ENCODE measurements at places on chromosomes 3 and 15.
A peak's percentile ranks its signal among the peaks of the same experiment; 100 is the strongest.

GRCh38 chr3:66464512-66464894, 36.3 kb downstream of the LRIG1 start:
- no peak for DNase-seq

DNA sequence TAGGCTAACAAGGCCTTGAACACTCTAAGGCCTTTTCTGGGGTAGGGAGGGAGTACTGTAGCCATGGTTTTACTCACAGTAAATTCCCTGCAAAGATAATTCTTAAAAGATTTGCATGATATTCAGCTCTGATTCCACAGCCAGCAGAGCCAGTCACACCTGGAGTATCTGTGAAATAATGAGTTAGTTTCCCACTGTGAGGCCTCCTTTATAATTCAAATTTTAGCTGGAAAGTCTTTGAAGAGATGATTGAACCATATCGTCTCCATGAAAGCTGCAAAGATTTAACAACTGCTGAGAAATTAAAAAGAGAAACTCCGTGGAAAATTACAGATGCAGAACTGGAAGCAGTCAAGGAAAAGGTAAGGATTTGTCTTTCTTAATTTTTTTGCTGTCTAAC, 32.3 kb upstream of the DUT start:
- no peak for DNase-seq

DNA sequence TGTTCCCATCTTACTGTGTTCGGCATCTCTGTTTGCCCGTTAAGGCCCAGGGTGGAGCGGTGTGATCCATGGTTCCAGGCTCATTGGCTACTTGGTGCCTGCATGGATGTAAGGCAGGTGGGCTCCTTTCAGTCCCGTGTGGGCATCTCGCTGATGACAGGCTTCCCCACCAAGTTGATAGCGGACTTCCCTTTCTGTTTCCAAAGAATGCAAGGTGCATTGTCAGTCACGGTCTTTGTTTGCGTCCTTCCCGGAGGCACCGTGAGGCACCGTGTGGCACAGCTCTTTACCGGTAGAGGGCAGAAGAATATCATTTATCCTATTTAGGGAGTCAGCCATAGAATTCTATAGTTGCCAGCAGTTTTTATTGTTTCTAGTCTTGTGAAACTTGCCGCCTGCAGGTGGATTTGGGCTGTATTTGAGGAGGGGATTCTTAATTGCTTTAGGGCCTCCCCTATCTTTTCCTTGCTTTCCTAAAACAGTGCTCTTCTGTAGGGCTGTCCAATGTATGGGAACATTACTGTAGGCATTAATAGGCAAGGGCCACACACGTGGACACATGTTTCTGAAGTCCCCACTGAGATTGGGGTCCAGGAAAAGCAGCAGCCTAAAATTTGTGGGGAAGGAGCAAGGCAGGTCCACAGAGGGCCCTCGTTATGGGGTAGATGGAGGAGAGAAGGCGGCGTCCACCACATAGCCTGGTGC, 244.1 kb downstream of the SLCO3A1 start:
- peak; percentile 41 for DNase-seq

DNA sequence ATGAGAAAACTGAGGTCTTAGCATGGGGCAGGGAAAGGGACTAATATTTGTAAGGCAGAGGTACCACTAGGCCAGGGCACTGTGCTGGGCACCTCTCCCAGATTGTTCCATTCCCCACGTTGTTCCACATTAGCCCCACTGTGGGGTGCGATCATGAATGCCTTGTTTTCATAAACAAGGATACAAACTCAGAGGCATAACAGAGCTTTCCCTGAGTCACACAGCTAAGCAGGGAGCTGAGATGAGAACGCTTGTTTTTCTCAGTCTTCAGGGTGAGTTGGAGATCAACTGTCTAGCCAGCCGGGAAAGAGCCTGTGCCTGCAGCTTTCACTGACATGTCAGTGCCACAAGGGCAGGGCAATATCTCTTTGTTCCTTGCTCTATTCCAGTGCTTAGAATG, 47.9 kb upstream of the ITGA11 start:
- no peak for DNase-seq

GRCh38 chr3:49903451-49904424, at the start of gene MST1R:
Gene MST1R, minus strand, starts transcription at chr3:49903873. Its CDS starts 264 bp downstream, at chr3:49903609.
- DNase-seq: peak; percentile 87

DNA sequence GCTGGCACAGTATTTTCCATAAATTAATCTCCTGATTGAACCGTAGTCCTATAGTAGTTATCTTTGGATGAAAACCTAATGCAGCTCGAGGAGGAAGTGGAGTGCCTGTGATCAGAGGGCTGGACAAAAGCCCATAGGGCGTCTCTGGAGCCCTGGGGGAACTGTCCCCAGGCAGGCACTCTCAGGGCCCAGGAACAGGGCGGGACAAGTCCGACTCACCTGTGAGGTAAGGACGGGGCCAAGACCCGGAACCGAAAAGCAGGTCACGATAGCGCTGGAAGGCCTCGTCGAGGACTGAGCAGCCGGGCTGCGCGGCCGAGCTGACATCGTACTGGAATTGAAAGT, 341 bp downstream of the HEXA start:
- peak; percentile 19 for DNase-seq

- DNase-seq: no peak
Measured at GRCh38 chr3:190370369-190370768, 17.6 kb upstream of the CLDN16 start.

DNA sequence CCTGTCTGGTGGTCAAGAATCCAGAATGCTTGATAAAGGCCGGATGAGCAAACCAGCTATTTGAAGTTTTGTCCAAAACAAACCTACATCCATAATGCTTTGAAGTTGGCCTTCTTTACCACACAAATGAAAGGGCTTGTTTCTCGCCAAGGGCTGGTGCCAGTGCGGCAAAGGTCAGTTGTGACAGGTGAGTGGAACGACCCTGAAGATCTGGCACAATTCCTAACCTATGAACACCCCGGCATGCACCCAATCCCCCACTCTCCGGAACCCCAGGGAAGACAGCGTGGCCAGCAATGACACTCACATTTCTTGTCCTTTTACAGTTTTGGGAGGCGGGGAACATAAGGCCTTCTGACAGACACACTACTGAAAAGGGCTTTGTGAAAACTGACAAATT, 90.6 kb downstream of the ATP10A start:
- no peak for DNase-seq

GRCh38 chr15:30985081-30985531, 6.3 kb downstream of the MTMR10 start:
- no peak for DNase-seq

- no peak for DNase-seq
Measured at GRCh38 chr15:75809986-75810750, 33.1 kb upstream of the UBE2Q2 start.

GRCh38 chr3:143016321-143016972, 15.1 kb downstream of the U2SURP start:
- DNase-seq: no peak

- DNase-seq: no peak
Measured at GRCh38 chr3:99498550-99499234, 139.7 kb upstream of the COL8A1 start.

DNA sequence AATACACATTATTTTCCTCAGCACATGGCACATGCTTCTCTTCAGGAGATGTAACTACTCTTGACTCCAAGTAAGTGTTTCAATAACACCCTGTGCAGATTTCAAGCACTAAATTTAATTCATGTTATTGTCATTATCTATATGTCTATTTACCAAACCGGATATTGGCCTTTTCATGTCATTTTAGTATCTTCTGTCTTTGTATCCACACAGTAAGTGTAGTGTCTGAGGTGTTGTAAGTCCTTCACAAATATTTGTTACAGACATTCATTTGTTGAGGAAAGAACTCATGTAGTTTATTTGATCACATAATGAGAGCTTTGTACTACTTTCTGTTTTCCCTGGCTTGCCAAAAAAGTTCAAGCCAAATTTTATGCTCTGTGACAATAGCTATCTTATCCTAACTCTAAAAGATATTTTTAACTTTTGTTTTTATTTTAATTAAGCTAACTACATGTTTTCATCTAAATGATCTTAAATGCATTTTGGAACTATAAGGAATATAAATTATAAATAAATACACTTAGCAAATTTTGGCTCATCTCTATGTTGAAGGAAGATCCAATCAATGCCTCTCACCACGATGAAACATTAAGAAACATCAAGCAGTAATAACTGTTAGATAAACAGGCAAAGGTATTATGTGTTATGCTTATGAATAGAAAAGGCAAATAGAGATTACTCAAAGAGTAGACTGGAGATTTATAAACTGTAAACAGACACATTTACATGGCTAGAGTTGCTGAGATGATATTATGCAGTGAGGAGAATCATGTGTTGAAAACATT, 48.3 kb downstream of the SPTSSB start:
- DNase-seq: no peak

DNA sequence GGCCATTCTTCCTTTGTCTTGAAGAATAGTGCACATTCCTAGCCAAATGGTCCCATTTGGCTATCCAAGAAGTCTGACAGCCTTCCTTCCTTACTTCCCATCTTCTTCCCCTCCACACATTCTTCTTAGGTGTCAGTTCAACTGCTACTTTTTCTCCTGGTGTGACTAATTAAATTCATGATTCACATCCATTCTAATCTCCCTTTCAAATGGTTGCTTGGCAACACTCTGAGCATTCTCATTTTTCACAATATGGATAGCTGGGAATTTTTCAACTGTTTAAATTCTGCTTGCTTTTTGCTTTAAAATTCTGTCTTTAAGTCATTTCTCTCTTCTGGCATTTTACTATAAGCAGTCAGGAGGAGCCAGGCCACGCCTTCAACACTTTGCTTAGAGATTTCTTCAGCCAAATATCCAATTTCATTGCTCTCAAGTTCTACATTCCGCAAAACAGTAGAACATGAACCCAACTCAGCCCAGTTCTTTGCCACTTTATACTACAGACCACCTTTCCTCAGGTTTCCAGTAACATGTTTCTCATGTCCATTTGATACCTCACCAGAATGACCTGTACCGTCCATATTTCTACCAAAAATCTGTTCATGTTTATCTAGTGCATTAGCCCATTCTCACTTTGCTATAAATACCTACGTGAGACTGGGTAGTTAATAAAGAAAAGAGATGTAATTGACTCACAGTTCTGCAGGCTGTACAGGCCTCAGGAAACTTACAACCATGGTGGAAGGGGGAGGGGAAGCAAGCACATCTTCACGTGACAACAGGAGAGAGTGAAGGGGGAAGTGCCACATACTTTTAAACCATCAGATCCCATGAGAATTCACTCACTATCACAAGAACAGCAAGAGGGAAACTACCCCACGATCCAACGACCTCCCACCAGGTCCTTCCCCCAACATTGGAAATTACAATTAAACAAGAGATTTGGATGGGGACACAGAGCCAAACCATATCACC, 31.9 kb upstream of the MCF2L2 start:
- no peak for DNase-seq

GRCh38 chr3:52039846-52040245, 16.5 kb downstream of the DUSP7 start:
- DNase-seq: no peak

DNA sequence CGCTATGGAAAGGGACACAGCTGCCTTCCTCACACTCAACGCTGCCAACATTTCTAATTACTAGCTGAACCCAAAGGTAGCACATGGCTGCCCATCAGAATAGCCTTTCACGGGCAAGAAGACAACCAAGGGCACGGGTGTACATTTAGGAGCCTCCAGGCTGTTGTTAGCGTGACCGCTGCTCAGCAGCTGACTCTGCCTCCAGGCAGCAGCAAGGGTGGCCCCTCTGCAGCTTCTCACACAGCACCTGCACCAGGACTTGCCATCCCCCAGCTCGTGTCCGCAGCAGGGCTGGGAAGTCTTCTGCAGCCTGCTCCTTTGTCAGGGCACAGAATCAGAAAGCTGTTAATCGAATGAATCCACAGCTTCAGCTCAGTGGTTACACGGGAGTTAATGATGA, 146.8 kb downstream of the ADAMTS17 start:
- no peak for DNase-seq

- no peak for DNase-seq
Measured at GRCh38 chr3:71035886-71036285, 547.6 kb downstream of the FOXP1 start.

GRCh38 chr3:35042210-35042991, 596.9 kb upstream of the ARPP21 start:
- no peak for DNase-seq

DNA sequence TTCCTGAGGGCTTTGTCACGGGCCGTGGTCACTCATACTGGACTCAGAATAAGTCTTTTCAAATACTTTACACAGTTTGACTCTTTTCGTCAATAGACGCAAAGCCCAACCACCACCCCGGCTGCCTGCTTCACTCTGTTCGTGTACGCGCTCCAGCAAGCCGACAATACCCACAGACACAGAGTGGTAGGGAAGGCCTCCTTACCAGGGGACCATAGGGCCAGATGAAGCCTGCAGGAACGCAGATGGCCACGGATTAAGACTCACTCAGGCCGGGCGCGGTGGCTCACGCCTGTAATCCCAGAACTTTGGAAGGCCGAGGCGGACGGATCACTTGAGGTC, 29.7 kb downstream of the EFCAB12 start:
- DNase-seq: no peak

- no peak for DNase-seq
Measured at GRCh38 chr3:127590282-127590592, 296 bp downstream of the TPRA1 start.

- no peak for DNase-seq
Measured at GRCh38 chr15:50051811-50052419, 67.1 kb downstream of the ATP8B4 start.

DNA sequence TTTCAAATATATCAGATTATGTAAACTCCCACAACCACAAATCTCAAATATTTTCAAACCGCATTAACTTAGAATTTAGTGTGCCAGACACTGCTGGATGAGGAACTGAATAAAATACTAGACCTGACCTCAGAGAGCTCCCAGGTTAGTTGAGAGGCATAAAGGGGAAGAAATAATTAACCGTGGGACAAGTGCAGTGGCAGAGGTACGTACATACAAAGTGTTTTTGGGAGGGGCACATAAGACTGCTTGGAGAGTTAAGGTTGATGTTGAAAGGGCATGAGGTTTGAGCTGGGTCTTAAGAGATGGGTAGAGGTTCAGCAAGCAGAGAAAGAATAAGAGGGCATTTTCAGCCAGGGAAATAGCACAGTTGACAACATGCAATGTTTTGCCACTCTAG, 17.2 kb downstream of the THUMPD3 start:
- no peak for DNase-seq

- DNase-seq: no peak
Measured at GRCh38 chr3:192991356-192991755, 73.7 kb upstream of the MB21D2 start.

GRCh38 chr3:101512396-101512645, 691 bp downstream of the SENP7 start:
- DNase-seq: no peak

GRCh38 chr3:172138792-172139507, 99.6 kb downstream of the FNDC3B start:
- peak; percentile 6 for DNase-seq

DNA sequence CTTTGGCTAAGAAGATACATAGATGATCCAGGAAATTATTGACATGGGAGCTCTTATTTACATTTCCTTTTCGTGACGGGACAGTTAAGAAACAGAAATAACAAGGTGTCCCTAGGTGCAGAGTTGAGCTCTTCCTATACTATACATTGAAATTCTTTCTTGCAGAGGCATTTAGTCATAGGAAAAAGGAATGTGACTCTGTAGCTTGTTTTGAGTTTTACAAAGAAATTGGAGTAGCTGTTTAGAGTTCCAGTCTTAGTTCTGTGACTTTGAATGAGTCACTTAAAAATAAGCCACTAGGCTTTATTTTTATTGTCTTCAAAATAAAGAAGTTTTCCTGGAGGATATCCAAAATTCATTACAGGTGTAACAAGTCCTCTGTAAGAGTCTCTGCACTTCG, 723.5 kb upstream of the SGO1 start:
- no peak for DNase-seq

- DNase-seq: no peak
Measured at GRCh38 chr15:98884894-98885293, 122.7 kb downstream of the PGPEP1L start.

GRCh38 chr15:68543165-68544008, 35.4 kb upstream of the CORO2B start:
- DNase-seq: no peak

GRCh38 chr15:61910839-61911369, 149.3 kb downstream of the VPS13C start:
- no peak for DNase-seq

All from stimulated activated CD4-positive, alpha-beta T cell treated with anti-CD3 and anti-CD28 coated beads, Interleukin-15, amount 100 ng/mL, for 48 hours (primary cell).